ENCODE measurements at places on chromosomes 16 and 17. TPM values are rescaled to one million over a fixed set of nuclear protein-coding genes. Genes with fewer than 3 reads are reported as not detected.

- DNase-seq, result no peak
Observed at GRCh38 chr17:73201215-73202069, 8.6 kb downstream of the COG1 start.

- DNase-seq, result no peak
Observed at GRCh38 chr16:21262779-21263639, 15.1 kb downstream of the CRYM start.

Gene TBC1D26
- total RNA-seq, result 1.0 TPM

Gene ODAD4
- total RNA-seq, result 0.42 TPM

Gene CCL8
- not detected for total RNA-seq

Gene TSEN54
- 48.6 TPM for total RNA-seq

GRCh38 chr17:1039511-1040215, 42.7 kb downstream of the TIMM22 start:
- DNase-seq, result peak; percentile 75

DNA sequence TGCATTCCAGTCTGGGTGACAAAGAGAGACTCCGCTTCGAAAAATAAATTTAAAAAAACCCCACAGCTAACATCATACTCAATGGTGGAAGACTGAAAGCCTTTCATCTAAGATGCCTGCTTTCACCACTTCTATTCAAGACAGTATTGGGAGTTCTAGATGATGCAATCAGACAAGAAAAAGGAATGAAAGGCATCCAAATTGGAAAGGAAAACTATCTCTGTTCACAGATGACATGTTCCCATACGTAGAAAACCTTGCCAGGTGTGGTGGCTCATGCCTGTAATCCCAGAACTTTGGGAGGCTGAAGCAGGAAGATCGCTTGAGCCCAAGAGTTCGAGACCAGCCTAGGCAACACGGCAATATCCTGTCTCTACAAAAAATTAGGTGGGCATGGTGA, 31.1 kb downstream of the RANBP10 start:
- DNase-seq, result no peak

Gene DPEP2
- total RNA-seq, result 2.4 TPM

Gene GUCY2D
- not detected for total RNA-seq

Gene PIK3R6
- total RNA-seq, result 0.52 TPM

DNA sequence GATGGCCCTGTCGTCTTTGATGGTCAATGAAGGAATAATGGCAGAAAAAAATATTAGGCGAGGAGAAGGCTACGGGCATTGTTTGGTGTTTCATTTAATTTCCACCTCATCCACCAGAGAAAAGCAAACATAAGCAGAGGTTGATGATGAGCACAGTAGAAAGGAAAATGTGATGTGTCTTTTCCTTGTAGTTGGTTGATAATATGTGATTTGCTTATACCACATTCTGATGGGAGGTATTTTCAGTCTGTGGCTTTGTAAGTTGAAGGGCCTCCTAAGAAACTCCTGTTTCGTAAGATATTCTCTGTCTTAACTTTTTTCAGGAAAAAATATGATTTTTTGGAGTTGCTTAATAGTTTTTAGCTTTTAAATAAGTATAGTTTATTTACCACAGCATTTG, 215.7 kb downstream of the PRKCA start:
- no peak for DNase-seq

Gene CACNG1
- total RNA-seq, result not detected

DNA sequence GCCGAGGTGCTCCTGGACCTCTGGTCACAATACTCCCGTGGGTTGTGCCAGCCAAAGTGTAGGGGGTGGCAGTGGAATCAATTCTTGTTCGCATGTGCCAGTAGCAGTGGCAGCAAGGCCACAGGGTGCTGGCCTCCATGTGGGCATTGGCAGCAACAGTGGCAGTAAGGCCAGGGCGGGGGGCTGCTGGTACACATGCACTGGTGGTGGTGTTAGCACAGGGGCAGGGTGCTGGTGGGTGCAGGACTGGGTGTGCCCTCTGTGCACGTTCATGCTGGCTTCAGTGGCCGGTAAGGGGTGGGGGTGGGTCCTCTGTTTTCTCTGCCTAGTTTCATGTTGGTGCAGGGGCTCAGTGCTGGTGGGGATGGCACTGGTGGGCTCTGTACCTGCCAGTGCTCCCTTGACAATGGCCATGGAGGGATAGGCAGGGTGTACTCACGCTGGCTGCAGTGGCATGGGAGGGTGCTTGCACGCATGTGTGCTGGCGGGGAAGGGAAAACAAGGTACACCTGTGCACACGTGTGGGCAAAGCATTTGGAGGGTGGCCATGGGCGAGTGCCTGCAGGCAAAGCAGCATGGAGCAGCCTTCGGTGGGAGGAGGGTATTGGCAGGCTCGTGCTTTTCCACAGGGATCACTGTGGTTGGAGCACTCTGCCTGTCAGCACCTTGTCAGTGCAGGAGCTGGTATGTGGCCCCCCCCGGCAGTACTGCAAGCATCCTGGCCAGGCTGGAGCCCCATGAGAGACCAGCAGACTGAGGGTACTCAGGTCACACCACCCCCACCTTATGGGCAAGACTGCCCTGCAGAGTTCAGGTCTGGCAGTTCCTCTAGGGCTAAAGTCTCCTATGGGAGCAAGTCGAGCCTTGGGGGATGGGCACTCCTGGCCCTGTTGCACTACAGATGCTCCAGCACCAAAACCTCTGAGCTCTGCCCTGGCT, 35.8 kb downstream of the NF1 start:
- DNase-seq, result no peak

- DNase-seq, result no peak
Observed at GRCh38 chr16:14364386-14365199, 265.5 kb downstream of the PARN start.

DNA sequence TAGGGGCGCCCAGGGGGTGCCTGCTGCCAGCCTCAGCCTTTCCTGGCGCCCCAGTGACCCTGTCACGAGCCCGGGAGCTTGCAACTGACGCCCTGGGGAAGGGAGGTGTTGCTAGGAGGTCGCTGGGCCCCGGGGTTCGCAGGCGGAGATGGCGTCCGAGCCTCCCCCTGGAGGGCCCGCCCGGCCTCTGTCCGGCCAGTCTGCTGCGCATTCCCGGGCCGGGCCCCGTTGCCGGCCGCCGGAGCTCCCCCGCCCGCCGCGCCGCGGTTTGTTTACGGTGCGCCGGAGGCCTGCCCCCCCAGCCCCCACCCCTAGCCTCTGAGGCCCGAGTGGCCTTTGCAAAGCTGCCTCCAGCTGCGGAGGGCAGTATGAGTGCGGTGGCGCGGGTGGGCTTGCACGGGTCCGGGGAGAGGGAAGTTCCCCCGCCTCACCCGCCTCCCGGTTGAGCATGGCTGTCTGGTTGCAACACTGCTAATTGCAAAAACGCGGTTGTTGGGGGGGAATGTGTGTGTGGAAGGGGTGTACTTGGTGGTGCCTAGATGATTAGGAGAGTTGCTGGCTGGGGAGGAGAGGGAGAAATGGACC, 514 bp downstream of the THRA start:
- no peak for DNase-seq

DNA sequence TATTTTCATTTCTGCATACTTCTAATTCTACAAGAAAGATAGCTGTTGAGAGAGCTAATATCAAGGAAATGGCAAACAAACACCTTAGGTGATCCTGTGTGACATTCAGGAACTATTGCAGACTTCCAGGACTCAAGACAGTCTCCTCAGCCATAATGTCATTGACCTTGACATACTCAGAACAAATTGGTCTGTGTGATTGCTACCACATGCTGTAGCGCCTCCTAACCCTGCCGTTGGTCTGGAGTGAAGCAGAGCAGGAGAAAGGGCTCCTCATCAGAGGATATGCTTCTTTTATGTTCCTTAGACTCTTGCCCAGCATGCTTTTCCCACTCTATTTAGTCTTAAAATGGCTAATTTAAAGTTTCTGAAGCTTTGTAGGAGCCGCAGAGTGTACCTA, 194.2 kb upstream of the TBX2 start:
- no peak for DNase-seq

DNA sequence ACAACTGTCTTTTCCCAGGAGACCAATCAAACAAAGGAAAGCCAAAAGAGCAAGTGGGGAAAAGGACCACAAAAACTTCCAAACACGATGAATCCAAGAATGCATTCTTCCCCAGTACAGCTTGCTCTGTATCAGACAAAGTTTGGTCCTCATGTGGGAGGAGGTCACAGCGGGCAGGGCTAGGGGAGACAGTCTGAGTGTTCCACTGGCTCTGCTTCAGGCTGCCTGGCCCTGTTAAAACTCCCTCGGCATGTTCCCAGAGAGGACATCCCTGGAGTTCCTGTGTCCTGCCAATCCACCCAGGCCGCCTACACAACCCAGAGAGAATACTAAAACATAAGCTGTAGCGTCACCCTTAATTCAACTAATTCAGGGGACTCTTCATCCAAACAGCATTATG, 415.1 kb upstream of the DYNLRB2 start:
- peak; percentile 45 for DNase-seq
